Stimulated activated CD4-positive, alpha-beta T cell treated with anti-CD3 and anti-CD28 coated beads, Interleukin-1b, Interleukin-23, amount 100 ng/mL, for 48 hours (primary cell): ENCODE measurements at places on chromosomes 5 and 9.

DNA sequence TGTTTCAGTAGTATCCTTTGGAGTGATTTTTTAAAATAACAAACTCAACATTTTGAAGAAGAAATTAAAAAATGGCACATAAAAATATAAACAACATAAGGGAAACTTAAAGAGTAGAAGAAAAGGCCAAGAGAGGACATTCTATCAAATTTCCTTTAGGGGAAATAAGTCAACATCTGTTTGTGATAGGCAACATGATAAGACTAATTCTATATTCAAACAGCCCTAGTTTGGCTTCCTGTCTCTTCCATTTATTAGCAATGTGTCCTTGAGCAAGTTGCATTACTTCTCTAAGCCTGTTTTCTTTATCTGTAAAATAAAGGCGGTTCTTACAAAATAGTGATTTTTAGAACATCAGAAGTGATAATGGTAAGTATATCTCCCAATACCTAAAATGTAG is 24.7 kb downstream of the TYRP1 start:
- DNase-seq: no peak

- DNase-seq: no peak
Observed at GRCh38 chr5:67047616-67048015, 149.0 kb downstream of the CD180 start.

DNA sequence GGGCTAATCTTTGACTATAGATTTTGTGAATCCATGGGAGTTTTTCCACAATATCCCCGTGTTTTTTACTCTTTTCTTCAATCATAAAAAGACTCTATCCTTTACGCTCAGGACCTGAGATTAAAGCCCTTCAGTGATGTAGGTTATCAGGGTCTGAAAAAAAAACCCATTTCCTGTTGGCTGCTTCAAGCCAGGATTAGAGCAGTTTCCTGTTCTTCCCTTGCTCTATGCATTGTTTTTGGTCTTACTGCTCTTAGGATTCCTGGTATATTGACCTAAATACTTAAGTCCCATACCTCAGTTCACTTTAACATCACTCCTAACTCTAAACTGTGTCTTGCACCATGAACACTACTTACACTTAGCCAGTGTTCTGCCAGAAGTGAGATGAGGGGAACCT is 319.3 kb upstream of the CHD1 start:
- DNase-seq: no peak

DNA sequence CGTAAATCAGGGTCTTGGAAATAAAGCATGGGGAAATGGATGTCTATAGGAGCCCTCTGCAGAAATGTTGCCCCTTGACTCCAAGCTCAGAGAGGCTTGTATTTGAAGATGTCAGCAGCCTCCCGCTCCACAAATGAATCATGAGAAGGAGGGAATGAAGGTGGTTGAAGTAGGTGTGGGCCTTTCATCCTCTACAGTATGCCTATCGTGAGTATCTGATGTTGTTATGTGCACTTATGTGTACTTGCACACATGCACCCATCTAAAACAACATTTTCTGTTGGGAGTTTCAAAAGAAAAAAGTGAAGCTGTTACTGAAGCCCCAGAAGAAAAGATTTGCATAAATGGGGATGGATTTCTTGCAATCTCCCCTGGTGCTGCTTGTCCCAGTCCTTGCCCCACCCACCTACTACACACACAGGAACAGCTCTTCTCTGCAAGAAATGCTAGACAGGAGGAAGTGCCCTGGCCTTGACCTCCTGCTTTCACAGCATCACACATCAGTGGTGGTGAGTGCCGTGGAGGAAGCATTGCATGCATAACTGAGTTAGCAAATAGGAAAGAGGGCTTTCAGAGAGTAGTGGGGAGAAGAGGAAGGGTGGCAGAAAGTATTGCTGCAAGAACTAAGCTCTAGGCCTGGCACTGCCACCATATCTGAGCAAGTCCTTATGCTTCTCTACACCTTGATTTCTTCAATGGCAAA is 156.1 kb downstream of the SNX18 start:
- DNase-seq: peak; percentile 7

- DNase-seq: peak; percentile 28
Observed at GRCh38 chr9:94870793-94871558, 144.5 kb downstream of the AOPEP start.

DNA sequence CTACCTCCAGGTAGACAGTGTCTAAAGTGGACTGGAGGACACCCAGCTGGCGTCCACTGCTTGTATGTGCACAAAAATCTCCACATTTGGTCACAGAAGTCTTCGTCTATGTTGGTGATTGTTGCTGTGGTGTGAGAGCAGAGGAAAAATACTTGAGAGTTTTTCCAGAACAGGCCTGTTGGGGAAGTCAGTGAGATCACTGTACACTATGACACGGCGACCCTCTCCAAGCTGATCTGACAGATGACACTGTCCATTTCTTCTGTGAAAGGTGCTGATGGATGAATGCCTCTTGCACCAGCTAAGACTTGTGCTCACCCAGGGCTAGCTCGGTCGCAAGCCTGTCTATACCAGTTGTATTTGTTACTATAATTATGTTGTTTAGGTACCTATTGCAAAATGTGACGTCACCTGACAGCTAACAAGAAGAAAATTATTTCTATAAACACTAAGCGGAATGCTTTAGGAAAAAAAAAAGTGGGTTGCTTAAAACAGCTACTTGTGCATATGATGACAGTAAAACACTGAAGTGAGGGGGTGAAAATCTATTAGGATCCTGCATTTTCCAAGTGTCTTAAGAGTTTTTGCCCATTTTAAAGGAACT is 142.3 kb downstream of the ROR2 start:
- DNase-seq: no peak

DNA sequence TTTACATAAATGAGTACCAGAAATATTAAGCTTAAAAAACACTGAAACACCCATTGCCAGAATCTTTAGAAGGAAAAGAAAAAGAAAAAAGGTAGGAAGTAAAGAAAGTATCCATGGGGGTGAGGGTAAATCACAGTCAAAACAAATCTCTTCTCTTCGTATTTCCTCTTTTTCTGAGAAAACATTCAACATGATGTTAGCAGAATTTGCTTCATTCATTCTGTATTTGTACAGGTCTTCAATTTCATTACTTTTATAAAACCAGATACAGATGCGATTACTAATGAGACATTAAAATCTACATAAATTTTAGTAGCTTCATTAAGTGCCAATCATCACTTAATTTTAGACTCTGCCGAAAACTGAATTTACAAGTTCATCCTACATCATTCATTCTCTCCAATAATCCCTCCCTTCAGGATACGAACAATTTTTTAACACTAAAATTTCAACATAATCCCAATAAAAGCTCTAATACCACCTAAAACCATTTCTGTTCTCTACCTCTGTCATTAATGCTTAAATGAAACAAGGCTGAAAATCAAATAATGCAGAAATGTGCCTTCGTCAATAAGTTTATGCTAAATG is 7.0 kb downstream of the NR3C1 start:
- DNase-seq: no peak

GRCh38 chr9:120308495-120308894 is 271.5 kb downstream of the CDK5RAP2 start:
- DNase-seq: no peak

DNA sequence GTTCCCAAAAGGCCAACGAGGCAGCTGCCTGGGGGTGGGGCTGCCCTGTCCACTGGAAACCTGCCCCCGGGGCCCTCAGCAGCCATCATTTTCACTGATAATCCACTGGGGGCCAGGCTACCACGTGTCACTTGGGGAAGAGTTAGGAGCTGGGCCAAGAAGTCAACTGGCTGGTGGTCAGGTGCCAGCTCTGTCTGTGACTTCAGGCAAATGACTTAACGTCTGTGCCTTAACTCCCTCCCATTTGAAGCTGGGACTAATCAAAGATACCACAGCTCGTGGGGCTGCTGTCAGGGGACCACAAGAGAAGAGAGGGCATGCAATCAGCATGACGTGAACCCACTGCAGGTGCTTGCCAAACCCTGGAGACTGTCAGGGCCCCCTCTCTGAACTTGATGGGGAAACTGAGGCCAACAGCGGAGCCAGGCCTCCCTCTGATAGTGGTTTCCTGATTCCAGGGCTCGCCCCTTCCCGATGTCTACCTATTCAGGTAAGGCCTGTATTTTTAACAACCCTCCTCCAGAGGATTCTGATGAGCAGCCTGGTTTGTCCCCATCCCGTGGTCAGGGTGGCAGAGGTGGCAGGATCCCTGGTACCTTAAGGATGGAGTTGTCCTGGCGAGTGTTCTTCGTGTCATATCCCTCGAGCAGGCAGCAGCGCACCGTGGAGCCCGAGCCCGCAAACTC is 12.3 kb upstream of the DPM2 start:
- DNase-seq: no peak

GRCh38 chr5:124060011-124060410 is 548.0 kb downstream of the CSNK1G3 start:
- no peak for DNase-seq

DNA sequence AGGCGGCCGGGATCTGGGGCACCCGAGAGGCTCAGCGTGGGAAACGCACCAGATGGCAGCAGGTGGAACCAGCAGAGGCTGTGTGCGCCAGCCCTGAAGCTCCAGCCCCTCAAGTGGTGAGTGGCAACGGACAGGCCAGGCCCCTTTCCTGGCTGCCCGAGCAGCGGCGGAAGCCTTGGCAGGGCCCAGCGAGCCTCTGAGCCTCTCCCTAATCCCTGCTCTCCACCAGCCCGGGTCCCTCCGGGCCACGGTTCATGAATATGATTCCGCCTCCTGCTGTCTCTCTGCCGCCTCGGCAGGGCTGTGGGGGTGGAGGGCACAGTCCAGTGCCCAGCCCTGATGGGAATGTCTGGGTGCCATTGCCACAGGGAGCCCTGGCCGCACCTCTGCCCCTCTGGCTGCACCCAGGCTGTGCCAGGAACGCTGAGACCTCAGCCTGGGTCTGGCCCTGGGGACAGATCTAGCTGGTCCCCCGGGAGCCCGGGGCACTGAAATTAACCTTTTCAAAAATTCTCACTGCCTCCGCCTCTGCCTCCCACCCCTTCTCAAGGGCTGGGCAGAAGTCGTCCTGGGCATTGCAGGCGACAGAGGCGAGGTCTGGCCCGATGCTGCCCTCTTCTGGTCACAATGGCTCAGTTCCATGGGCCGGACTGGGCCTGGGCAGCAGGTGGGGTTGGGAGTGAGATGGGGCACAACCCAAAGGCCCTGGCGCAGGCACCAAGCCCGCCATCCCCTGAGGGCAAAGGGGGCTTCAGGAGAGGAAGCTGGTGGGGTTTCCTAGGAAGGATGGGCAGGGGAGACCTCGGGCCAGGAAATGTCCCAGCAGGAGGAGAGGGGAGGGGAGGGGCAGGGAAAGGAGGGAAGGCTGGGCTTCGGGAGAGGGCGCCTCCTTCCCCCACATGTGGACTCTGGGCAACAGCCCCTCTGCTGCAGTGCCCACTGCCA is 20.3 kb downstream of the CCDC187 start:
- DNase-seq: peak; percentile 74

DNA sequence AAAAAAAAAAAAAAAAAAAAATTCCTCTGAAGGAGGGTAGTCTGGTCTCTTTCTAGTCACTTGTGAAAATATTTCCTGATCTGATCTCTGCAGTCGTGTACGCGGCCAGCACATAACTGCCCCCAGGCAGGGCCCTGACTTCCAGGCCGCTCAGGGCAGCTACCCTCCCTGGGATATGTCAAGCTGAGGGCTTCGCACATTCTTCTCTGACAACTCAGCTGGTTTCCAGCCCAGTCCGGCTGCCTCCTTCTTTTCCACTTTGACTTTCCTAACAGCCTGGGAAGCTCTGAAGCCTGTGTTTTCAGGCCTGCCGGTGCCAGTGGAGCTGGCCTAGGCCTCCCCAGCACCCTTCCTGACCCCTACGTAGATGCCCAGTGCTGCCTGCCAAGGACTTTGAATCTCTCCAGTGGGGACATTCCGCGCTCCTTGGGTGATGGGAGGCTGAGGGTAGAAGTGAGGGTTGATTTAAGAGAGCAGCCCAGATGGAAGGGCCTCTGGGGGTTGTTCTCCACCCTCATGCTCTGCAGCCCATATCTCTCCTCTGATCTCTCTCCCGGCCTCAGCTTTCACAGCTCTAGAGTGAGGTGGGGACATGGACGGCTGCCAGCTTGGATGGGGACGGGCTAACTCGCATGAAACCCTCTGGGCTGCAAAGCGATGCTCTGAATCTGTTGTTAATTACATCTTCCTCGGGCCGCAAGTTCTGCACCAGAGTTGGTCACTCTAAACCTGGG is 20.7 kb downstream of the COL5A1 start:
- no peak for DNase-seq

DNA sequence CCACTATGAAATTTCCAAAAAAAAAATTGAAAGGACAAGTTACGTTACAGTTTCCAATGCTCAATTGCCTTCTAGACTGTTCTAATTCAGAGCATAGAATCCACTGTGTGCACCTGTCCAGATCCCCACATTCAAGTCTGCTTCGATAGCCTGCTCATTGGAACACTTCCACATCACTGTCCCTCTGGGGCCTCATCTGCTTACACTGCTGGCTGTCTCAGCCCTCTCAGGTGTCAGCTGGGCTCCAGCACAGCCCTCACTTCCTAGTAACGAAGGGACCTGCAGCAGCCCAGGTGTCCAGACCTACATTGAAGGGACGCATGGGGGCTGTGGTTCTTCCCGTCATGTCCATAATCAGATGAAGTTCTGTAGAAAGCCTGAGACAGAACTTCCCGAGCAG is 94.3 kb upstream of the EMB start:
- no peak for DNase-seq

DNA sequence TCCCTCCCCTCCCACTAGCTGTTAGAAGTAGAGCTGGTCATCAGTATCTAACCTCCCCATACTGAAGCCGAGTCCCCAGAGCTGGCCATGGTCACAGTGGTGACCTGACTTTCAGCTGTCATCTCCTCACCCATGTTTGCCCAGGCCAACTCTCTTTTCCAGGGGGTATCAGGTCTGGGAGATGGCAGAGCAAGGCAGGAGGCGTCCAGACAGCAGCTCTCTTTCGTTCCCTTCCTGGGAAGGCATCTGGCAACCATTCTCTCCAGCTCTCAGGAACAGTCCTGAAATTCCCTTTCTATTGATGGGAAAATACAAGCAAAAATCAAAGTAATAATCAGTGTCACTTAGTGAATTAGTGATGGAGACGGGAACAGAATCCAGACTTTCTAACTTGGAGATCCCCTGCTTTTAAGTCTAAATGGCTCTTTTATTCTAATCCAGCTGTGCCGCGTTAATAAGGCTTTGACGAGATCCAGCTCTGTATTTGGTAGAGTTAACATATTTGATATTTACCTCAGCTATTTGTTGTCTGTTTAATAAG is 21.3 kb upstream of the AOPEP start:
- no peak for DNase-seq

GRCh38 chr5:3994628-3995027 is 399.0 kb downstream of the IRX1 start:
- no peak for DNase-seq

- no peak for DNase-seq
Observed at GRCh38 chr5:102270036-102270435, 26.0 kb downstream of the SLCO4C1 start.
